NCI-H524 (cell line): ENCODE measurements at places on chromosomes 11 and 22.

DNA sequence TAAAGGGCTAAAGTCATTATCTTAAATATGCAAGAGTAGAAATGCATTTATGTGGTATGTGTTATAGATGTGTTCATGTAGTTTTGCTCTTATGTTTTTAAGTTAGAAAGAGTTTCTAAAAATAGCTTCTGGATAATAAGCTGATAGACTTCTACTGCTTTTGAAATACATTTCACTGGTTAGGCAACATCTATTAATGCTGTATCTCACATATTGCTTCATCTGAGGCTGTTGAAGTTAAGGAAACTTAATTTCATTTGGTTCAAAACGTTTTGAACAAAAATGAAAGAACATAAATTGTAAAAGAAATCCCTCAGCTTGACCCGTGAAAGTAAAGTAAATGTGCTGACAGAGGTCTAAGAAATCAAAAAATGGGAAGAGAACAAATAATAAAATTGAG, 164.0 kb upstream of the CTSC start:
- no peak for DNase-seq

- DNase-seq: no peak
Measured at GRCh38 chr22:37219533-37219932, 7.3 kb upstream of the SSTR3 start.

DNA sequence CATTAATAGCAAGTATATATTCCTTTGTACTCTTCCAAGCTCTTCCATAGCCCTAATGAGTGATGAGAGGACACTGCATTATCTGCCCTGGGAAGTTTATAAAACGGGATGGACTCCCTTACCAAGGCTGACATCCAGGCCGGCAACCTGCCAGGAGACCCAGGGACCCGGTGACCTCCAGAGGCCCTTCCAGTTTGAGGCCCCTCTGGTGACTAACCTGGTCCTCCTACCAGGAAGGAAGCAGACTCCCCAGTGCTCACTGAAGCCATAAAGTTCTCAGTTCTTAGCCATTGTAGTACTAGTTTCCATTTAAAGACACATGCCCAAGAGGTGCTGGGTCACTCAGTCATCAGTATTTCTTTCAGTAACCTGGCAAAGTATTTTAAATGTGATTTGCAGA, 345.4 kb downstream of the TENM4 start:
- DNase-seq: no peak

GRCh38 chr11:1234771-1235305, 12.0 kb downstream of the MUC5B start:
- DNase-seq: no peak

DNA sequence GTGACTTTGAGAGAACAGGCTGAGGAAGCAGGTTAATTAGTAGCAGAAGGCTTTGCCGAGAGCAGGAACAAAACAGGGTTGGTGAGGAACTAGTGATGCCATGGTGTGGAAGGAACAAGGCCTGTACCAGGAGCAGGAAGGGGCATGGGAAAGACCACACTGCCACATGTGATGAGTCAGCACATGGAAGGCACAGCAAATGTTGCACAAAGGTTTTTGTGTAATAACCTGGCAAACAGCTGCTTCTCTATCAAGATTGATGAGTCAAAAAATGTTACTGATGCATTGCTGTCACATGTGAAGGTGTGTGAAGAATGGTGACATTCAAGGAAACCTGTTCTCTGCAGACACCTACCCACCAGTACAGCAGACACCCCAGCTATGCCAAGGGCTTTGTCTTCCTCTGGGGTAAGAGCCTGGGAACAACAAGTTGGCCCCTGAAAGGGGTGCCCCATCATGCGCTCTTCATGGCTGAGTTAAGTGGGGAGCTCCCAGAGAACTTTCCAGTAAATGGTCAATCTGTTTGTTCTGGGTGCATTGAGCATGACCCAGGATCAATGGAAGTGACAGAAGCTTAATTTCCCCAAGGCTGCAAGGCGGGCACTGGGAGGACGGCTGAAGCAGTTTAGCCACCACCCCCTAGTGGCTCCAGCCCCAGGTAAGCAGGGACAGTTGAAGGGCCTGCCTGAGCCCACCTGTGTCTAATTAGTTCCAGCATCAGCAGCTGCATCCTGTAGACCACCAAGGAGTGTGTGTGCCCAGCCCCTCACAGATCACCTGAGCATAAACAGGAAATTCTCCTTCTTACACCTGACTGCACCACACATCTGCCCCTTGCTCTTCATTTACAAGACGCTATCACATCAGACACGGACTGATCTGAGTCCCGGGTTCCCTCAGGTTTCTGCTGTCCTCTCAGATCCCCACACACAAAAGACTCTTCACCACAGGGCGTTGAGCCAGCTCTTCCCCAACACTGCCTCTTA, 47.6 kb downstream of the GGTLC2 start:
- DNase-seq: no peak

DNA sequence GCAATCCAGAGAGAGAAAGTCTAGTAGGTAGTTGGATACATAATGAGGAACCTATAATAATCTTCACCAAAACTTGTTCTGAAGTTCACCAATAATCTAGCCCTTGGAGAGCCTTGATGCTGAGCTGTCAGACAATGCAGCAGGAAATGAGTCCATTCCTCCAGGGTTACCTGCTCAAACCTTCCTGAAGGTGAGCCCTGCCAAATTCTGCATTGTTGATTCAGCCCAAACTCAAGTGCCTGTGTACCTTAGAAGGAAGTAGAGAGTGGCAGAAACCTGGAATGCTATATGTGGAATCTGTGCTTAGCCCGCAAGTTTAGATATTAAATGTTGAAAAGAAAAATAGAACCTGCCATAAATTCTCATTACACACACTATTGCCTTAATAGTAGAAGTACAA, 77.4 kb upstream of the SPON1 start:
- no peak for DNase-seq

- DNase-seq: peak; percentile 14
Measured at GRCh38 chr22:46142548-46143490, 7.5 kb upstream of the PPARA start.

GRCh38 chr22:20972933-20973577, 6.0 kb downstream of the AIFM3 start:
- no peak for DNase-seq

- DNase-seq: no peak
Measured at GRCh38 chr11:106032861-106033260, 10.8 kb upstream of the MSANTD4 start.

- DNase-seq: no peak
Measured at GRCh38 chr11:36030731-36031281, 86.9 kb downstream of the LDLRAD3 start.

DNA sequence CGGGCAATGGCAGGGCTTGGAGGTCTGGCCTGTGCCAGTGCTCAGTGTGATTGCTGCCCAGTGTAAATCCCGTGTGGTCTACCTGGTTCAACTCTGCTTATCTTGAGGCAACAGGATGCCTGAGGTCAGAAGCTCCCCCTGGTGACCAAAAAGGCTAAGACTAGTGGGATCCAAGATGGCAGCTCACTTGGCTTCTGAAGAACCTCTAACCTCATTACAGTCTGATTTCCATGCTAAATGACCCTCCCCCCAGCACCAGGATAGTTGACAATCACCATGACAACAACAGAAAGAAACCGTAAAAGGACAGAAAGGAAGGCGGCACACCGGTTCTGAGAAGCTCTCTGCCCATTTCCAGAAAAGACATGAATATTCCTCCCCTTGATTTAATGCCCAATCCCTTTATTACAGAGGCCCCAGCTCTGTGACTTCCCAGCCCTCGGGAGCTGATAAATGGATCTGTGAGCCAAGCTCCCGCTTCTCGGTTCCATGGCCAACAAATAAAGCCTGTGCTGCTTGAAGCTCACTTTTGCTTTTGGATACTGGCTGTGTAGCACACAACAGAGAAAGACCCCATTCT, 398.4 kb downstream of the CTTN start:
- no peak for DNase-seq

GRCh38 chr11:16841481-16841880, 103.0 kb downstream of the C11orf58 start:
- DNase-seq: no peak

- no peak for DNase-seq
Measured at GRCh38 chr11:128205796-128206195, 381.6 kb downstream of the ETS1 start.

GRCh38 chr11:104105155-104105554, 58.8 kb downstream of the PDGFD start:
- no peak for DNase-seq

DNA sequence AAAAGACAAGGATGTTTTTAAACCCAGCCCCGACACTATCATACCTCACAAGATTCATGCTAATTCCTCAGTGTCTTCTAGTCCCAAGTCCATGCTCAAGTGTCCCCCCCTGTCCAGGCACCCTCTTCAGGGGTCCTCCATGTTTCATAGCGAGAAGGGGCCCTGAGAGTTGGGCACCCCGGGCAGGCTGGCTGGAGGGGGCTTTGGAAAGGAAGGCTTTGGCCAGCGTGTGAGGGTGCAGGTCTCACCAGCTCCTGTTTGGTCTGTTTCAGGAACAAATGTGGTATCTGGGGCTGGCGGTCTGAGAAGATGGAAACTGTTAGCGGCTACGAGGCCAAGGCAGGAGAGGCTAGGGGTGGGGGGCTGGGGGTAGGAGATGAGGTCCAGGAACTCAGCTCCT, 4.5 kb upstream of the SSH3 start:
- no peak for DNase-seq

DNA sequence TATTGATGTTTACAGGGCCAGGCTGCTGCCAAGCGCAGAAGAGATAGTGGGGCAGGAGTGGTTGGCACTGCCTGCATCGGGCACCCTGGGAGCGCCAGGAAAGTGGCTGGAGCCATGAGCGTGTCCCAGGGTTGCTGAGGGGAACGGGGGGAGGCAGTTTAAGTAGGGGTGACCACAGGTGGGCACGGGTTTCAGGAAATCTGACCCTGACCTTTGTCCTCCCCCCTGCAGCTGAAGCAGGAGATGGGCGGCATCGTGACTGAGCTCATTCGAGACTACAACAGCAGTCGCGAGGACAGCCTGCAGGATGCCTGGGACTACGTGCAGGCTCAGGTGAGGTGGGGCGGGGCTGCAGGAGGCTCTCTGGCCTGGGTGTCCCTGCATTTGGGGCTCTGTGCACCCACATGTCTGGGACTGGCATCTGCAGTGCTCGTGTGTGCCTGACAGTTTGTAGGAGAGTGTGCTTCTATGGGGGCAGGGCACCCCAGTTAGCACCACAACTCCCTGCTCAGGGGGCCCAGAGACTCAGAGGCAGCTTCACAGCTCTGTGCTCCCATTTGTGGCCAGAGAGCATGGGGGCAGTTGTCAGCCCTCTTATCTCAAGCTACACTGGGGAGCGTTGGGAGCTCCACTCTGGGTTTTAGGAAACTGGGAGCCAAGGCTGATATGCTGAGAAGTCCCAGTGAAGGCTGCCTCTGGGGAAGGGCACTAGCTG, 49.7 kb downstream of the CD82 start:
- DNase-seq: no peak

- DNase-seq: peak; percentile 73
Measured at GRCh38 chr11:13114566-13115379, 105.7 kb downstream of the RASSF10 start.

- DNase-seq: no peak
Measured at GRCh38 chr11:35937700-35938099, 6.2 kb upstream of the LDLRAD3 start.

DNA sequence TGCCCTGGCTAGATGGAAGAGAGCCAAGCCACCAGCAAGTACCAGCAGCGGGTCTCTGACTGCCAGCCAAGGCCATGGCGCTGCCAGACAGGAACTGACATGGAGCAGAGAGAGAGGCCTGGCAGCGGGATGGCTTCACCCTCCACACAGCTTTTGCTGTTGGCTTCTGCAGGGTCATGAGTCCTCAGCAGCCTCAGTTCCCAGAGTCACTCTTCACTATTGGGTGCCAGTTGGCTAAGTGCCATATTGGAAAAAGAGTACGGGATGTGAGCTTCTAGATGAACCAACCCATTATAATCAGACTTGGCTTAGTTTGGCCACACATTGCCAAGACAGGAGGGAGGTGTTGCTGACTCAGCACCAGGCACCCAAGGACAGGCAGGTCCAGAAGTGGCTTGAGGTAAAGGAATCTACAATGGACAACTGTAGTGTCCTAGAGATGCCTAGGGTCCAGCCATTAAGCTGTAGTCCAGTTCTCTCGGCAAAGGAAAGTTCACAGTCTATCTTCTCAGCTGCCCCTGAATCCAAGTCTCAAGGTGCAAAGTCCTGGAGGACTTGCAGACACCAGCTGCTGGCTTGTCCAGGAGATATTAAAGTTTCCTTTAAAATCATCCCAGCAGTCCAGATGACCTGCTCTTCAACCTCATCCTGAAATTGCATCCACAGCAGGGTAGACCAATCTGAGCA, 40.7 kb upstream of the POU2AF1 start:
- DNase-seq: no peak

GRCh38 chr11:22634897-22635629, 9.4 kb upstream of the FANCF start:
- DNase-seq: peak; percentile 87

DNA sequence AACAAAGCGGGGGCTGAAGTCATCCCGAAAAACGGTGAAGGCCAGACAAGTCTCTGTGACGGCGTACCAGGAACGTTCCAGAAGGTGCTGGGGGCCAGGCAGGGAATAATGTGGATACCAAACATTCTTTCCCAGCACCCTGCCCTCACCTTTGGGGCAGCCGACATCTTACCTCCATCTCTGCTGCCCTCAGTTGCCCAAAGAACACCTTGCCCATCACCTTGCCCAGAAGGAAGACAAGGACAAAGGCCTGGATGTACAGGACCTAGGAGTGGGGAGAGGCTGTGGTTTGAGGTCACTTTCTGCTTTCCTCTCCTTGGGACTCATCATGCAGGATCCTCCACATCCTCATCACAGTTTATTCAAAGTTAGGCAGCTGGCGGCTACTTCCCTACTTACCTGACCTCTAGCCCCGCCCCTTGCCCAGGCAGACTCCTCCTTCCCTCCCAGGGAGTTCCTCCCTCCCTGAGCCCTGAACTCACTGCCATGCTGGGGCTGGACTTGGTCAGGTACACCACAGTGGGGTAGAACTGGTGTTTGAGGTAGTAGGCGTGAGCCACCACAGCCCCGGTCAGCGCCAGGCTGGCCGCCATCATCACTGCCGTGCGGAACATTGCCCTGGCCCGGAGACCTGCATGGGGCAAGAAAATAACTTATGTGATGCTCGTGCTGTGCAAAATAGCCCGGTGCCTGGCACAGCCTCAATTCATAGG, 1.2 kb downstream of the SYVN1 start:
- no peak for DNase-seq

DNA sequence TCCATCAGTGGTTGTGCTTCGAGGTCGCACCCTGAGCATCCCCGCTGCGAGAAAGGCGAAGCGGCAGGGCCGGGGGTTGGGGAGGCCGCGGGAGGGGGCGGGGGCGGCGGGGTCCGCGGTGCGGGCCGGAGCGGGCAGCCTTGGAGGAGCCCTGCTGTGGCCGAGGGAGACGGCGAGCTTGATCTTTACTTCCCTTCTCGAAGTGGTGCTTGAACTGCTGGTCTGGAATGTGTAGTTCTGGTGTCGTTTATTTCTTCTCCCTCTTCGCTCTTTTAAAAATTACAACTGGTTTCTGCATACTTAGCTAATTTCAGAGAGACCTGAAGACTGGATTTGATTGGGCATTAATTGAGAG, 1.1 kb downstream of the APLP2 start:
- DNase-seq: no peak

DNA sequence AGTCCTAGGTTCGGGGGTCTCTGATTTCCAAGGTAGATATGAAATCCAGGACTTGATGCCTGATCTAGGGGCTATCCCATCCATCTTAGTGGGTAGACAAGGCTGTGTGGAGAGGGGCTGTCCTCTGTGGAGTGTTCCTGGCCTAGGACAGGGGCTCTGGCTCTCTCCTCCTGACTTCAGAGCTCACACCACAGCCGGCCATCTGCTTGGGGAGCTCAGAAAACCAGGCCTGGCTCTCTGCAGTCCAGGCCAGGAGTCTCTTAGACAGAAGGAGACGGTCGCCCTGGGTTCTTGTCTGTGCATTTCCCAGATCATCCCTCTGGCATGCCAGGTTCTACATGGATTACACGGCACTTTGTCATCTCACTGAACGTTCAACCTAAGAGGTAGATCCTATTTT, 17.9 kb downstream of the TUB start:
- DNase-seq: no peak
